ENCODE measurements at places on chromosomes 4 and X.
A peak's percentile ranks its signal among the peaks of the same experiment; 100 is the strongest.

- DNase-seq = no peak
Observed at GRCh38 chrX:153414856-153415510, 3.7 kb downstream of the ZFP92 start.

DNA sequence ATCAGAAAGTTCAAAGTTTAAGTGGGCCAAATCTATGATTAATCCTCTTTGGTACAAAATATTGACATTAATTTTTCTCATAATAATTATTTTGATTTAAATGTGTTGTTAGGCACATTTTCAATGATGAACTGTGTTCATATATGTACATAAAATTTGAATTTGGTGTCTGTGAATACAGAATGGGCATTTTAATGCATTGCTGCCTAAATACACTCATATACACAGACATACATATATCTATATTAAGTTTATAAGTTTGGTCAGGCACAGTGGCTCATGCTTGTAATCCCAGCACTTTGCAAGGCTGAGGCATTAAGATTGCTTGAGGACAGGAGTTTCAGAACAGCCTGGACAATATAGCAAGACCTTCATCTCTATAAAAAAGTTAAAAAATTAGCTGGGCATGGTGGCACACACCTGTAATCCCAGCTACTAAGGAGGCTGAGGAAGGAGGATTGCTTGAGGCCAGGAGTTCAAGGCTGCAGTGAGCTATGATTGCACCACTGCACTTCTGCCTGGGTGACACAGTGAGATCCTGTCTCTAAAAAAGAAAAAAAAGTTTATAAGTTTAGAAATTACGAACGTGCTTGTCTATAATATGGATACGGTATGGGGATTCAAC, 12.3 kb upstream of the BMP2K start:
- no peak for DNase-seq

DNA sequence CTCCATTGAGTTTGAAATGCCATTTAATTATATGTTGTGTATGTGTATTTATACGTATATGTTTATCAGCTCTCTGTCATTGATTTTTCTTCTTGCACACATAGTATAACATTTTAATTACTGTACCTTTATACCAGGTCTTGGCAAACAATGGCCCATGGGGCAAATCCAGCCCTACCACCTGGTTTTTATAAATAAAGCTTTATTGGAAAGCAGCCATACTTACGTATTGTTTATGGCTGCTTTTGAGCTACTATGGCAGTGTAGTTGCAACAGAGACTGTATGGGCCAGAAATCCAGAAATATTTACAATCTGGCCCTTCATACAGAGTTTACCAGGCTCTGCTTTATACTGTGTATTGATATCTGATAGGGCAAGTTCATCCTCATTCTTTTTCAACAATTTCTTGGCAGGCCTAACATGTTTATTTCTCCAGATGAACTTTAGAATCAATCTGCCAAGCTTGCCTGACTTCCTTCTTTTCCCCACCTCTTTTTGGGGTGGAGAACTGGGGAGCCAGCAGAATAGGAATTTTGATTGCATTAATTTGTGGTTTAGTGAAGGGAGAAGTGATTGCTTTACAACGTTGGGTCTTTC, 15.8 kb downstream of the DCUN1D4 start:
- no peak for DNase-seq

- no peak for DNase-seq
Observed at GRCh38 chr4:156966836-156967235, 4.8 kb downstream of the PDGFC start.

- no peak for DNase-seq
Observed at GRCh38 chr4:179989975-179990374, 2253.2 kb upstream of the TENM3 start.

DNA sequence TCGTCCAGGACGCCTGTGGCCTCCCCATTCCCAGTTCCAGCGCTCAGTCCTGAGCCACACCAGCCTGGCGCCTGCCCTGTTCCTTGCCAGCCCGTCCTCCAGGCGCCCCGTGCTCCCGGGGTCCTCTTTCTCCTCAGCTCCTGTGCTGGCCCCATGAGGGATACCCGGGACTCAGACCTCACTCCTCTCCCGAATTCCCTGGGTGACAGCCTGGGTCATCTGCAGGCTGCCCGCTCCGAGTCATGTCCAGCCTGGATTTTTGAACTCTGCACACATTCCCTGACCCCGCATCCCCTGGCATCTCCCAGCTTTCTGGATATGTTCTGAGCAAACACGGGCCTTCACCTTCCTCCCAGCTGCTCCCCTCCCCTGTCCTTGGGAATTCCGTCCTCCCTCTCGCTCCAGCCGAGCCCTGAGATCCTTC, 14.9 kb upstream of the ADD1 start:
- DNase-seq = no peak

DNA sequence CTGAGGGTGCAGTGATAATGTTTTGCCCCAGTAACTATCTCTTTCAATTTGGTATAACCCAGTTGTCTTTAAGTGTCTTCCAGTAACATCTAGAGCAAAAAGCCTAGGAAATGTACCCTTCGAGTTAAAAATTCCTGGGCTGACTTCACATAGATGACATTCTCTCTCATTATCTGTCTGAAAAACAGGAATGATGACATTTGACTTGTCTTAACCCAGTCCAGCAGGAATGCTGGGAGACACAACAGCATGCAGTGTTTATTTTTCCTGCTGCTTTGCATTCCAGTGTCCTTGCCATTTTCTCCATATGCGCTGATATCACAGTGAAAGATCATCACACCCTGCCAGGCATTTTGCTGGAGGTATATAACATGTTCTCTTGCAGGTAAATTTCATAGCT, 130.0 kb downstream of the SOWAHB start:
- DNase-seq = no peak

DNA sequence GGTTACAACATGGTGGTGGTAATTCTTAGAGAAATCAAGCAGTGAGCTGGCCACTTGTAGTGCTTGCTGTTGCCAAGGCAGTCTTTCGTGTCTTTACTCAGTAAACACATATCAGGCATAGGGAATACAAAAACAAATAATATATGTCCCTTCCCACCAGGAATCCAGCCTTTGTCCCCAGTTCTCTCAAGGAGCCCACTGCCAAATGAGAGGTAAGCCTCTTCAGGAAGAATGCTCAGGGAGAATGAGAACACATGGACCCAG, 421 bp upstream of the PLAC1 start:
- peak; percentile 61 for DNase-seq

DNA sequence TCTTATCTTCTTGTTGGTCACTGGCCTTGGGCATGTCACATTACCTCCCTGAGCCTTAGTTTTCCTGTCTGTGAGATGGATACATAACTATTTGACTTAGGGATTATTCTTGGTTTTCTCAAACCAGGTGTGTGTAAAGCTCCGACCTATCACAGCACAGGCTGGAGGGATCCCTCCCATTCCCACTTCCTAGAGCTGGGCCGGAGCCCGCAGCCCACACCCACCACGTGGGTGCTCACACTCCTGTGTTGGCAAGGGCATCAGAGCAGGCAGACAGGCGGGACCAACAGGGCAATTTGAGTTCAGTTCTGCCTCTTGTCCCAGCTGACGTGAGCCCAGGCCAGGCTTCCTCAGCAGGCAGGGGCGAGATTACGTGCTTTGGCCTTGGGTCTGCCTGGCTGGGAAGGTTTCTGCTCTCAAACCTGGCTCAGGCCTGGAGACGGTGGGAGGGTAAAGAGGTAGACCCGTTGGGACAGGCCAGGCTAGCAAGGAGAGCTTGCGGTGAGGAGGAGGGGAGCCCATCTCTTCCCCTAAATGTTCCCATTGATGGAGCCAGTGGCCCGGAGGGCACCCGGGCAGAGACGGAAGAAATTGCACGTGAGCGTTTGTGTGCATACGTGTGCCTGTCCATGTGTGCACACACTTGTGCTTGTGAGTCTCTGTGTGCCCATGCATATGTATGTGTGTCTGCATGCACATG, 734 bp upstream of the SH3TC1 start:
- DNase-seq = no peak

DNA sequence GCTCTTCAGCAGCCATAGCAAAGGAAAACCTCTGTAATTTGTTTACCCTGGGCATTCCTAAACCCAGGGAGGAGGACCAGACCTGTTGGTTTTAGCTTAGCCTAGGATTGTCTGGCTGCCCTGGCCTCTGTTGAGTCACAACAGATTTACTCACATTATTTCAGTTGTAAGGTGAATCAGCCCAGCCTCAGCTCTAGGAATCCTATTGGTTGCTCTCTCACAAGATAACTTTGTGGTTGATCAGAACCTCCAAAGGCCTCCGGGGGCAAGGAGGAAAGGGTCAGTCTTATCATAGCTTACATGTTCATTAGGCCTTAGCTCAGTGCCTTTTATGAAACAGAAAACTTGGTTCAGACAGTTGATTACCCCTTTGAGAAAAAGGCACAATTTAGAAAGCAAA, 41.0 kb downstream of the PDK3 start:
- DNase-seq = no peak
